ENCODE measurements at places on chromosomes 4 and X.

- no peak for DNase-seq
These were observed 73.2 kb upstream of the NKX1-1 start for GRCh38 chr4:1479454-1479853.

GRCh38 chrX:17039826-17040225 lies 93.4 kb downstream of the REPS2 start:
- DNase-seq: no peak

DNA sequence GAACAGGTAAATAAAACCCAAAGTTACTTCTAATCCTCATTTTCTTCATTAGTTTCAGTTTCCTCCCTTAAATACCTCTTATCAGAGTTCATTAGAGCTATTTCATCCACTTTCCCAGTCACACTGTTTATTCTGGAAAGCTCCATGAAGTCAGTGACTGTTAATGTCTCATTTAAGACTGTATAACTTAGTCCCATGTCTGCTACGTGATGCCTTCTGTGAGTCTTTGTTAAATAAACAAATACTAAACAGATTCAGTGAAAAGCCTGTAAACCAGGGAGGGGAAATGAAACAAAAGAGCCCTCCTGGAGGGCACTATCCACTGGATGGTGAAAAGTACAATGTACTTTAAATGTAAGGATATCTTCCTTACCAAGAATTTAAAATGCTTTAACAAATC lies 24.7 kb downstream of the ACE2 start:
- no peak for DNase-seq

GRCh38 chr4:139419388-139419914 lies 34.5 kb upstream of the RAB33B start:
- DNase-seq: no peak

DNA sequence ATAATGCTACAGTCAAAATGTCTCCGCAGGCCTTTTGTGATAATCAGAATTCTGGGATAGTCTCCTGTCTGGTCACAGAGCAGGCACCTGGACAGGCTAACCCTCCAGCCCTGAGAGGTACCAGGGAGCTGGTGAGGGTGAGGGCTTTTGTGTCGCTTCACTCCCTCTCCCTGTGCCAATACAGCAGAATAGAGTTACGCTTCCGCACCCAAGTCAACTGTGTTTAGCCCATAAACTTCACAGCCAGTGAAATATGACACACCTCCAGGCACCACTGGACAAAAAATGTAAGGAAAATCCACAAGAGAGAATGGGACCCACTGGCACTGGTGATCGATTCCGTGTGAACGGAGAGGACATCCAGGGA lies 1.3 kb downstream of the GAK start:
- no peak for DNase-seq

GRCh38 chrX:72308566-72309296 lies 3.0 kb upstream of the CITED1 start:
- DNase-seq: peak; percentile 22

- no peak for DNase-seq
These were observed 98.8 kb upstream of the IQCM start for GRCh38 chr4:149914119-149915115.

DNA sequence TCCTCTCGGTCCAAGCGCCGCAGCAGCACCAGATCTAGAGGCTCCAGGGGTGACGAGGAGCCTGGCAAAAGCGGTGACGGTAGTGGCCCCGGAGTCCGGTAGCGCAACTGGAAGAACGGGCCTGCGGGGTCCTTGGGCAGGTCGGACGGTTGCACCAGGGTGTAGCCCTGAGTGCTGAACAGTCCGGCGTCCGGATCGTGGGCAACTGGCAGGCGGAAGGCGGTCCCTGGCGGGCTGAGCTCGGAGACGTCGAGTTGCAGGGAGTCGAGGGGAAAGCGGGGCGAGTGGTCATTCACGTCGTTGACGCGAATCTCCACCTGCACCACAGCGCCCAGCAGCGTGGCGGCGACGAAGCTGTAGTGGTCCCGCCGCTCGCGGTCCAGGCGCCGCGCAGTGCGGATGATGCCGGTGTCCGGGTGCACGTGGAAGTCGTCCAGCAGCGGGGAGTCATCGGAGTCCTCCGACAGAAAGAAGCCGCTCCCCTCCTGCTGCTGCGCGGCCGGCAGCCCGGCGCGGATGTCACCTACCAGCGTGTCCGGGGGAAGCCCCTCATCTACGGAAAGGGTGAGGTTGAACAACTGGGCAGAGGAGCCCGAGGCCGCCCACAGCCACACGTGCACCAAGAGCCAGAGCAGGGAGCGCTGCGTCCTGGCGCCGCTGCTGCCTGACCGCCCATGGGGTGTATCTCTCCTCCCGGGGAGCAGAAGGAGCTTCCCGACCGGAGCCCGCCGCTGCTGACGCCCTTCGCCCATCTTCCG lies 837 bp downstream of the DCHS2 start:
- no peak for DNase-seq

DNA sequence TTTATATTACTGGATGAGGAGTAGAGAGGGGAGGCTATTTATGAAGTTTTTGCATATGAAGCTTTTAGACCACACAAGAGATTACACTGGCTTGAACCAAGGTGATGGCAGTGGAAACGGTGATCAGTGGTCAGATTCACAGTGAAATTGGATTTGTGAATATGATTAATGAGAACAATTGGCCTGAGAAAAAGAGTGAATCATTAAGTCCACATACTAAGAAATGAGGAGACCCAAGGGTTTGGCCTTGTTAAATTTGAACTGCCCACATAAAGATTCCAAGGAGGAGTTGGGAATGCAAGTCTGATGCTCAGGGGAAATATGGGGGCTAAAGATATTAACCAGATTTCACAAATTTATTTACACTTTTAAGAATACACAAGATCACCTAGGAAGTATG lies 155.3 kb upstream of the ADGRL3 start:
- no peak for DNase-seq

DNA sequence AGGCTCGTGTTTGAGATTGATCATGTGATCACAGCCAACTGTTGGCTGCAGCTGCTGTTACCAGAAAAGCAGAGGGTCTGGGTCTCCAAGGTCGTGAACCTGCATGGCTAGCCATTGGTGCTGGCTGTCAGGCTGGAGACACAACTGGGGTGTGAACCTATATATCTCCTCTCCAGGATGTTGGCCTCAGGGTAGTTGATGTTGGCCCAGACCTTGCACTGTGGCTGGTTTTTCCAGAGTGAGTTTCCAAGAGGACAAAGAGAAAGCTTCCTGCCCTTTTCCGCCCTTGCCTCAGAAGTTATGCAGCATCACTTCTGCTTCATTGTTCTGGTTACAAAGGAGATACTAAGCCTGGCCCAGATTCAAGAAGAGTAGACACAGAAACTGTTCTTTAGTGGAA lies 607.8 kb upstream of the HS3ST1 start:
- no peak for DNase-seq

DNA sequence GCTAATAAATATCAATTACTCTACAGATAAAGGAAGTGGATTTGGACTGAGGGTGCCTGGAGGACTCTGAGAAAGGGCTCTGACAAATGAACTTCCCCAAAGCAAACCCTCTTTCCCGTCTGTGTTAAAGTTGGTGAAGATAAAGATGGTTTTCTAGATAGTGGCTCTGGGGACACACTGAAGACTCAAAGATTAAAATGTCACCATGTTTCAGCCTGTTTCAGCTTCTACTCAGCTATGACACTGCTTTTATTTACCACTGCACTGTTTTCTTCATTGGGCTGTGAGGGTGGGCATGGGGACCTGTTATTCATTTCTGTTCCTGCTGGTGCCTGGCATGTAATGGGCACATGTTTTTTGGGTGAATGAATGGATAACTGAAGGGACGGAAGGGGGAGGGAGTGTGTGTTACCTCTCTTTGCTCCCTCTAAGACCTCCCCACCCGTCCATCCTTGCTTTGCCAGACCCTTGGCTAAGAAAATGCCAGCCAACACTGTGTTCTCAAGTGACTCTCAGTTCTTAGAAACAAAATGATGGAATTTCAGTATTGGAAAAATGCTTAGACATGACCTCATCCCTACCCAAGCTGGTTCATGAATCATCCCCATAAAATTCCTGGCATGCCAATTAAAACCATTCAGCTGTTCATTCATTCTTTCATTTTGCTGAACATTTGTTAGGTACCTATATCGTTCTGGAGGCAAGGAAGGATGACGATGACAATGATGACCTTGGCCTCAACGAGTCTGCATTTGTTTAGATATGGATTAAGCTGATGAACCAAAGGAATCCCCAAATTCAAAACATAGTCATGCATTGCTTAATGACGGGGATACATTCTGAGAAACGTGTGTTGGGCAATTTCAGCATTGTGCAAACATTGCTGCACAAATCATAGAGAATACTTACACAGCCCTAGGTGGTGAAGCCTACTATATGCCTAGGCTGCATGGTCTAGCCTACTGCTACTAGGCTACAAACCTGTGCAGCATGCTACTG lies 13.4 kb upstream of the STK32B start:
- DNase-seq: no peak

- DNase-seq: no peak
These were observed 1260.2 kb downstream of the ADGRL3 start for GRCh38 chr4:62460329-62460728.

DNA sequence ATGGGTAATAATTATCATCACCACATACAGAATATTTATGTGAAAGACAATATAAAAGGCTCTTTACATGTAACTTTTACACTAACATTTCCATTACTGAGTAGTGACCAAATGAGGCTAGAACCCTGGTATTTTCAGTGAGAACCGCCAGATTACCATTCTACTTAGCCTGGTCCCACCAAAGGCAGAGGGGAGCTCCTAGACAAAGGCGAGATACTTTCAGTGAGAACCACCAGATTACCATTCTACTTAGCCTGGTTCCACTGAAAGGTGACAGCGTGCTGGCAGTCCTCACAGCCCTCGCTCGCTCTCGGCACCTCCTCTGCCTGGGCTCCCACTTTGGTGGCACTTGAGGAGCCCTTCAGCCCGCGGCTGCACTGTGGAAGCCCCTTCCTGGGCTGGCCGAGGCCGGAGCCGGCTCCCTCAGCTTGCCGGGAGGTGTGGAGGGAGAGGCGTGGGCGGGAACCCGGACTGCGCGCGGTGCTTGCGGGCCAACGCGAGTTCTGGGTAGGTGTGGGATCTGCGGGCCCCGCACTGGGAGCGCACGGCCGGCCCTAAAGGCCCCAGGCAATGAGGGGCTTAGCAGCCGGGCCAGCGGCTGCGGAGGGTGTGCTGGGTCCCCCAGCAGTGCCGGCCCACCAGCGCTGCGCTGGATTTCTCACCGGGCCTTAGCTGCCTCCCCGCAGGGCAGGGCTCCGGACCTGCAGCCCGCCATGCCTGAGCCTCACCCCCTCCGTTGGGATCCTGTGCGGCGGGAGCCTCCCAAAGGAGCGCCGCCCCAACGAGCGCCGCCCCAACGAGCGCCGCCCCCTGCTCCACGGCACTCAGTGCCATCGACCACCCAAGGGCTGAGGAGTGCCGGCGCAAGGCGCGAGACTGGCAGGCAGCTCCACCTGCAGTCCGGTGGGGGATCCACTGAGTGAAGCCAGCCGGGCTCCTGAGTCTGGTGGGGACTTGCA lies 1276.1 kb downstream of the PCDH7 start:
- DNase-seq: no peak

DNA sequence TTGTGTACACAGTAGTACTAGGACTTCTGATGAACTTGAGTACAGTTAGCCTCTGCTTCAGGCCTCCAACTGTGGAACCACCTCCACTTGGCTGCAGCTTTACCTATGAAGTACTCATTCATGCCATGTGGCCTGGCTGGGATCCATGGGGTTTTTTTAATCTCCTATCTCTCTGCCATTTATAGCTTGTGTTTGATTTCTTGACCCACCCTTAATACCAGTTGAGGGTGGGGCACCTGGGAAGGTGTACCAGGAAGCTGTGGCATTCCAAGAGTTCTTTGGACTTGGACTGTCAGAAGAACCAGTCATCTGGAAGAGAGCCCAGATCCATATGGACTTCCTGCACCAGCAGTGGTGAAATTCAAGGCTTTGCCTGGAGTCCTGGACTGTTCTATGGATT lies 230.1 kb downstream of the SHROOM3 start:
- no peak for DNase-seq

DNA sequence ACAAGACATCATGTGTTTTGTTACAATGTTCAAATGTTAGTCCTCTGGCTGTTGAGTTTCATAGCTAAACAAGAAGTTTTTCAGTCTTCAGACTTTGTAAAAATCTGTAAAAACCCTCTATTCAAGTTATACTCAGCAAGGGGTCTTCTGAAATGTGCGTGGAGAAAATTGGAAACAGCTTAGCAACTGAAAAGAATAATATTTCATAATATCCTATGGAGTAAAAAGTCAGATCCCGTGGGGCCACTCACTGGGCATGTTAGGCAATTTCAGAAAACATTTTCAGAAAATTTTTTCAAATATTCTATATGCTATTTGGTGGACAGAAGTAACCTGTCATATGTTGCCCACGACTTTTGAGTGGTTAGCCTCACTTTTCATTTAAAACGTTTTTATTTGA lies 118.3 kb downstream of the CORIN start:
- DNase-seq: no peak

GRCh38 chr4:83358410-83358809 lies 23.8 kb upstream of the HPSE start:
- DNase-seq: no peak

- DNase-seq: no peak
These were observed 41.0 kb upstream of the SH3RF1 start for GRCh38 chr4:169311643-169312365.

DNA sequence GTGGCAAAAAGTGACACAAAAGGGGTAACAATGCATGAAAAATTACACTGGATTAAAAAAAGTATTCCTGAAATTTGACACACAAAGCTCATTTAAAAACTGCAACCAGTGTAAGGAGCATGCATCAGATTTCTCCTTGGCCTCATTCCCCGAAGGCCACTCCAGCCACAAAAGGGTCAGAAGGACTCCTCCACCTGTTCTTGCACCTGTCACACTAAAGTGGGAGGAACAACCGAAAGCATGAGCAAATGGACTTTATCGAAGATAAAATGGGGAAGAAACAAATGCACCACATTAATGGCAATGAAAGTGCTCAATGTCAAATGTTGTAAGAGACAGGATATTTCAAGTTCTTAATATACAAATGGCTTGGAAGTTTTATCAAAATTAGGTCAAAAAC lies 88.2 kb downstream of the ADGRA3 start:
- DNase-seq: no peak

DNA sequence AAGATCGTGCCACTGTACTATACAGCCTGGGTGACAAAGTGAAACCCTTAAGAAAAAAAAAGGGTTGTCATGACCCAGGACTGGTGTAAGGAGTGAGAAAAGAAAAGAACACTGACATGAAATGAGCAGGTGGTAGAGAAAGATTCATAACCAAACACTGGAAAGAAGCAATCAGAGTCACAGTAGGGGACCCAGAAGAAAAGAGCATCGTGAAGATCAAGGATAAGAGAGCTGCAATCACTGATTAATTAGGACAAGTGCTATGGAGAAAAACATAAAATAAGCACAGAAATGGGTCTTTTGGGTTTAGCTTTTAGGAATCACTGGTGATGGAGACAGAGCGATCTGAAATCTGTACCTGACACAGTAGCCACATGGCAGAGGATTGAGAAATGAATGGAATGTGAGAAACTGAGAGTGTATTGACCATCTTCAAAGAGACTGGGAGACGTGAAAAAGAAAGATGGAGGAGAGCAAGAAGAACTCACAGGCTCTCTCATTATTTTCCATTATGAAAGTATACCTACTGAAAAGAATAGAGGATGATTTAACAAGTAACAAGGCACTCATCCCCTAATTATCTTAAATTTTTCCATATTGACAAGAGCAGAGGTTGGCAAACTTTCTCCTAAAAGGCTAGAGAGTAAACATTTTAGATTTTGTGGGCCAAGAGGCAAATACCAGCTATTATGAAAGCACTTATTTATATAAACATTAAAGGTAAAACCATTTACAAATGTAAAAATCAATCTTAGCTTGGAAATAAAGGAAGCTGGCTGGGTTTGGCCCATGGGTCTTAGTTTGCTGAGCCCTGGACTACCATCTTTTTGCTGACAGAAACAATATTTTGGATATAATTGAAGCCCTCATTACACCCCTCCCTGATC lies 7.3 kb downstream of the TMEM154 start:
- no peak for DNase-seq

- DNase-seq: no peak
These were observed 1250.7 kb downstream of the RAPGEF2 start for GRCh38 chr4:160353548-160353947.
